ENCODE measurements at places on chromosomes 3 and 15. TPM values are rescaled to one million over a fixed set of nuclear protein-coding genes. Genes with fewer than 3 reads are reported as not detected.

The TNNC1 gene
- total RNA-seq = not detected

The GOLGA8J gene
- total RNA-seq = not detected

The VIPR1 gene
- 3.4 TPM for total RNA-seq

The ATP1B3 gene
- 35.4 TPM for total RNA-seq

The ZNF662 gene
- 0.96 TPM for total RNA-seq

The CLSTN2 gene
- 0.43 TPM for total RNA-seq

The PCOLCE2 gene
- 1.1 TPM for total RNA-seq

The POMGNT2 gene
- total RNA-seq = 6.3 TPM

The SI gene
- total RNA-seq = not detected
